ENCODE measurements at places on chromosomes 16 and 17.
A peak's percentile ranks its signal among the peaks of the same experiment; 100 is the strongest.

GRCh38 chr17:34485999-34486398, 93.4 kb upstream of the TMEM132E start:
- DNase-seq, result no peak

DNA sequence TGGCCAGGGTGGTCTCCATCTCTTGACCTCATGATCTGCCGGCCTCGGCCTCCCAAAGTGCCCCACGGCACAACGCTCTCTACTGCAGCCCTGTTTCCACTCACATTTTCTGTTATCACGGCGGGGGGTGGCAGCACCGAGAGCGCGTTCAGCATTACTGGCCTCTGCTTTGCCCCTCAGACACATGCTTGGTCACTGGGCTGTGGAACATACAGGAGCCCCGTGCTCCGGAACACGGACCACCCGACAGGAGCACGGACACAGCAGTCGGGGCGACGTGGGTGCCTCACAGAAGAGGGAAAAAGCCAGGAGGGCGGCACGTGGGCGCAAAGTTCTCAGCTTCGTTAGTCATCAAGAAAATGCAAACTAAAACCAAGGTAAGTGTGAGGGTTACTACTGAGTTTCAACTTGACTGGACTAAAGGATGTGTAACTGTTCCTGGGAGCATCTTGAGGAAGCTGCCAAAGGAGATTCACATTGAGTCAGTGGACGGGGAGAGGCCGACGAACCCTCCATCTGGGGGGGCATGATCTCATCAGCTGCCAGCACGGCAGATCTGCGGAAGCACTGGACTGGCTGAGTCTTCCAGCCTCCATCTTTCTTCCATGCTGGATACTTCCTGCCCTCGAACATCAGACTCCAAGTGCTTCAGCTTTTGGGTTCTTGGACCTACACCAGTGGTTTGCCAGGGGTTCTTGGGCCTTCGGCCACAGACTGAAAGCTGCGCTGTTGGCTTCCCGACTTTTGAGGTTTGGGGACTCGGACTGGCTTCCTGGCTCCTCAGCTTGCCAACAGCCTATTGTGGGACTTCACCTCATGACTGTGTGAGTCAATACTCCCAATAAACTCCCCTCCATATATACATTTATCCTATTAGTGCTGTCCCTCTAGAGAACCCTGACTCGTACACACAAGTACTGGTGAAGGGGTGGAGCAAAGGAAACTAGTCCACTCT, 106.8 kb downstream of the ZNF778 start:
- DNase-seq, result peak; percentile 87

DNA sequence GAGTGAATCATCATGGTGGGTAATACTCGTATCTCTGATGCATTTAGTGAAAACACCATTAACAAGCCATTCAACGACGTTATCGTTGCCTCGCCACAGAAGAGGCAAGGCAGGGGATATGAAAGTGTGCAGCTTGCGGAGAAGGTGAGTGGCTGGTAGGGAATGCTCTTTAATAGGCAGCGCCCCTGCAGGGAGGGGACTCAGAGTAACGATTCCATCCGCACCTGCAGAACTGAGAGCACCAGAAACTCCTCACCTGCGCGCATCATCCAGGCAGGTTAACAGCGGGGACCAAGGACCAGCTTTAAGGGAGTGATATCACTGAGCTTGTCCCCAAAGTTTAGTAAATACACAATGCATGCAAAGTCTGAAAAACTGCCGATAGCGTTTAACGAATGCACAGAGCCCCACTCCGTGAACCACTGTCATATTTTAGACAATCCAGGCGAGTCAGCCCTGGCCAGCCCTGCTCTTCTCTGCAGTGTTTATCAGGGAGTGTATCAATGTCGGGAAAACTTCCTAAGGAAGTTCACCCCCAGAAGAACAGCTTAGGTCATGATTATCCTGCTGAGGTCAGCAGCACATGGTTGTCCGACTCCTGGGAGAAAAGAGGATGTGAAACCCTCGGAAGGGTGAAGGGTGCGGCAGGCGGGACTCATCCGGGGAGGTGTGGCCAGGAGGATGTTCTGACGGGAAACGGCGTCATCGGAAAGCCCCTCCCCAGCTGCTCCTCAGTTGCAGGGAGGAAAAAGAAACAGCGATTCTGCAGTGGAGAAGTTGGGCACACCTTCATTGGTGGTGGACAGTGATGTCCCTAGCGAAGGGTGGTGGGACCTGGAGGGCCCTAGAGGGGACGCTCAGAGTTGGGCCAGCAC, 68.5 kb upstream of the DNAH17 start:
- peak; percentile 48 for DNase-seq

- no peak for DNase-seq
Observed at GRCh38 chr16:21964353-21964752, 11.2 kb downstream of the UQCRC2 start.

- DNase-seq, result no peak
Observed at GRCh38 chr17:27921599-27921998, 28.4 kb upstream of the LYRM9 start.

DNA sequence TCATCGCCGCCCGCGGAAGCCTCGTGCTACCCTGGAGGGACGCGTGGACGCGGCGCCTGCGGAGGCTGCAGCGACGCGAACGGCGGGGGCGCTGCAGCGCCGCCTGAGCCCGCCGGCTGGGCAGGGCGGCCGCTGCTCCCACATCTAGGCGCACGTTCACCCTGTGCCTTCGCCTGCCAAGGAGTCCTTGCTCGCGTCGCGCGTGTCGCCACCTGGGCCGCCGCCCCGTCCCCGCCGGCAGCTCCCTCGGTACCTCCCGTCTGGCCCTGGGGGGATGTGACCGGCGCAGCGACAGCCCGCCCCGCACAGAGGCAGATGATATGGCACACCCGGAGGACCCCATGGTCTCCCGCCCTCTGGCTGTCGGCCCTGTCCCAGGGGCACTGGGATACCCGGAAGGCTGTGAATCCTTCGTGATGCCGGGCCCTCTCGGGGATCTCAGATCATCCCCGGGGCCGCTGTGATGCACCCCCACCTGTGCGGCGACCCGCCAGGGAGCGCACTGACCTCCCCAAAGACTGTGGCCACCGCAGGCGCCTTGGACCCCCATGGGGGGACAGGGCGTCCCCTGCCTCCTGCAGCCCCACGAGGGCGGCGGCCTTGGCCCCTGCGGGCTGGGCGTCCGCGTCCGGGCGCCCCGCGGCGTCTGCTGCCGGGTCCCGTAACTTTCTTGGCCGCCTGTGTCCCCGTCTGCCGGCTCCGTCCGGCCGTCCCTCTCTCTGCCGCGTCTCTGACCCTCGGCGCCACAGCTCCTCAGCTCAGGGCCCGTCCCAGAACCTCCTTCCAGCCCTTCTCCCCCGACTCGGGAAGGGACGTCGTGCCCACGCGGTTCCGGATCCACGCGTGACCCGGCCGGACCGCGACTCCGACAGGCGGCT, 689 bp upstream of the TBC1D24 start:
- peak; percentile 52 for DNase-seq

All from EH (cell line).